ENCODE measurements at places on chromosomes 16 and 17.

DNA sequence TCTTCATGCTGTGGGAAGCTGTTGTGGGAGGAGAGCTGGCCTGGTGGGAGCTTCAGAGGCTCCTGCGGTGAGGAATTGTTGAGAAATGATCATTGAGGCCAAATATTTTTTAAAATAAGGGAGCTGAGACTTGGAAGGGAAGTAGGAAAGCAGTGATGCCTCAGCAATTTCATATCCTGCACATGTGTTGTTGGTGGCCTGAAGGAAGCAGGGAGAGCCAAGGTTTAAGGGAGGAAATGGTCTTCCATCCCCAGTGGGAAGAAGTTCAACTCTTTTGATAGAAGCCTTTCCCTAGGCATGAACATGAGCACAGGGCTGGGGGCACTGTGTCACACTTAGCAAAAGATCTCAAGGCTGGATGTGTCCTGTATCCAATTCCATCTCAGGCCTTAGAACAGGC, at the start of gene CCL14:
Gene CCL14 (minus strand): TSS at position 87 of the 400 bp plus-strand sequence. CDS start 80 bp downstream, at position 7.
- no peak for DNase-seq

- no peak for DNase-seq
Measured at GRCh38 chr16:15857724-15858560, 1.1 kb upstream of the MYH11 start.

DNA sequence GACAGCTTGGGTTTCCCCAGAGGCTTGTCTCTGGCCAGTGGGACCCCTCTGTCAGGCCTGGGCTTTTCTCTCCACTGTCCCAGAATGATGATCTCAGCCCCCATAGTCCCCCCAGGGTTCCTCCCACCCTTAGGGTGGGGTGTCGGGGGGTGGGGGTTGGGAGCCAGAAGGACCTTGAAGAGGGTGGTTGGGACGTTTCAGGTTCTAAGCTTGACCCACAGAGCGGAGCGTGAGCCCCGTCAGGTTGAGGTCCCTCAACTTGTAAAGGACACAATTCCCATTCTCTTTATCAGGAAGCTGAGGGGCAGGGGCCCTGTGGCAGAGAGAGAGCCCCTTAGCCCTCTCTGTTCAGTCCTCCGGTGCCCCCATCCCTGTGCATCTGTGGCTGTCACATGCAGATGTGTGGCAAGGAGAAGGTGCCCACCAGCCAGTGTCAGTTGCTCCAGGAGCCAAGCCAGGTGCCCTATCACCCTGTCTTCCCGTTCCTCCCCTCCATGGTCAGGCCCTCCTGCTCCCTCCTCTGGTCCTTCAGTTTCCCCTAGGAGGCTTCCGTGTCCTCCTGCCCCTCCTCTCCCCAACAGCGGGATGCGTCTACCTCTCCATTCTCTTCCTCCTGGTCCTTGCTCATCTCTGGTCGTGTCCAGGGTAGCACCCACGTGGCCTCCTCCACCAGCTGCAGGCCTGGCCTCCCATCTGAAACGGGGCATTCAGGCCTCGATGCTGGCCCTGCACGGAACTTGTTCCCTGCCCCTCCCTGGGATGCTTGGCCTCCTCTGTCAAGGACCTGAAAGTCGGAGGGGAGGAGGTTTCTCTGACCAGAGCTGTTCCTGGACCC, 1.5 kb upstream of the NTN3 start:
- DNase-seq, result no peak

GRCh38 chr17:59440757-59441463, 109.5 kb downstream of the YPEL2 start:
- no peak for DNase-seq

GRCh38 chr17:57302690-57303465, 46.6 kb downstream of the MSI2 start:
- DNase-seq, result no peak

GRCh38 chr17:12790249-12791106, 1.2 kb downstream of the ARHGAP44 start:
- no peak for DNase-seq

GRCh38 chr17:79769570-79770506, 8.1 kb upstream of the CBX2 start:
- no peak for DNase-seq

- no peak for DNase-seq
Measured at GRCh38 chr16:51399908-51400670, 249.0 kb upstream of the SALL1 start.

DNA sequence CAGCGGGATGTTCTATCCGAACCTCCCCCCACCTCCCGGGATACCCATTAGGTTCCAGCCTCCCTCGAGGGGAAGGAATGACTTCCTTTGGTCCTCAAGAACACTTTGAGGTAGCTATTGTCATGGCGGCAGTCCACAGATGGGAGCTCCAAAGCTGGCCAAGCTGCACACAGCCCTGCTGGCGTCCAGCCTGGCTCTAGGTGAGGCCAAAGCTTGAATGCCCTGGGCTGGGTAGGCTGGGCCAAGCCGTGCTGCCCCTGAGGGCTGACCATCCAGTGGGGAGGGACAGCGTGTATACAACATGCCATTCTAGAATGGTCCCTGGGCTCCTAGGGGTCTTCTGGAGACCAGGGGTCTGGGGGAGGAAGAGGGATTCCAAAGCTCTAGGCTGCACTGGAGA, 43.5 kb downstream of the PEMT start:
- DNase-seq, result no peak

GRCh38 chr16:84985079-84986065, 26.0 kb downstream of the ZDHHC7 start:
- no peak for DNase-seq

DNA sequence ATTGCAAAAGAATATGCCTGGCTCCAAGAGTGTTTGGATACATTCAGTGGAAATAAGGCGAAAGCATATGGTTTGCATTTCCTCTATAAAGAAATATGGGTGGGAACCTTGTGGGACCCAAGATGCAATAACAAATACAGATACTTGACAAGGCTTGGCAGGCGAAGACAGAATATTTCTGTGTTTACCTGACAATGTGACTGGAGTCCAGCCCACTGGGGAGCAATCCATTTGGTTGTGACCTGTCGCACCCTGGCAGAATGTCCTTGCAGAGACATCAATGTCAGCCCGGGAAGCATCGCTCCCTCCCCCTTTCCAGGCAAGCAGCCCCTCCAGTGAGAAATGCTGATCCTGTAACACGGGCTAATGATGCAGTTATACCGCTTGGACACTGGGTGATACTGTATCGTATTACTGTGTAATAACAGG, 296.6 kb downstream of the MAF start:
- DNase-seq, result no peak
